ENCODE measurements at places on chromosomes 2 and 18.

DNA sequence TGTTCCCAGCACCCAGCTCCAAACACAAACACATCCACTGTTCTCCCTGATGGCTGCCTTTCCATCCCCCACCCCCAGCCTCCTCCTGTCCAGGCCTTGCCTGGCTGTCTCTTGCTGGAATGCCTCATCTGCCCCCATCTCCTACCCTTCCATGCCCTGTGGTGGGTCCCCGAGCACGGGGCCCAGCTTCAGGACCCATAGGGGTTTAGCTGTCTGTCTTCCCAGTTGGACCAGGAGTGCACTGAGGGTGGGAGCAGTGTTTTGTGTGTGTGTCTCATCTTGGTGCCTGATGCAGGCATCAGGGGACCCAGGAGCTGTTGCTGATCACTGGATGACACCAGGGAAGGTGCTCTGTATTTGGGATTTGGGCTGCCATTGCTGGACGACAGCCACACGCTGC is 34.5 kb downstream of the GLI2 start:
- DNase-seq = no peak

DNA sequence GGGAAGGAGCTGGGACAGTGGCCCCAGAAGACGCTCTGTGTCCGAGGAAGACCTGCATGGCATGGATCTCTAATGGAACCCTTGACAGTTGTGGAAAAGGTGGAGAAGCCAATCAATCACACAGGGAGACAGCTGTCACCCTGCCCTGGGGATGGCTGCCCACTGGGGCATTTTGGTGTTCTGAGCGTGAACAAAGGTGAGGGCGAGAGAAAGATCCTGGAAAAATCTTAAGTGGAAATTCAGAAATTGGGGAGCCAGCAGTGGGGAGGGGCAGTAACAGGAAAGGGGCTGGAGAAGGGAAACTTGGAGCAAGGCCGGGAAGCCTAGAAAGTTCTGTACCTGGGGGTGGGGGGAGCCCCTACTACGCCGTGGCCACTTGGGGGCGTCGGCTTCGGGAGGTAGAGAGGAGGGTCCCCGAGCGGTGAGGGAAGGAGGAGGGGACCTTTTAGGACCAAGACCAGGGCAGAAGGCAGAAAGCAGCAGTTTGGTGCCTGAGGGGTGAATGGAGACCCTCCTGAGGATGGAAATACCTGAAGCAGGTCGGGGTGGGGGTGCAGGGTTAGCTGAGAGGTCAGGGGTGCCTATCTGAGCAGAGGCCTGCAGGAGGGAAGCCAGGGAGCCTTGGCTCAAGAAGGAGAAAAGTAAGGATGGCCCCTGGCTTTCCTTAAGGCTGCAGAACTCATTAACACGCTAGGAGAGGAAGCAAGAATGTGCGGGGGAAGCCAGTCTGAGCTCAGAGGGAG is 30.0 kb downstream of the NGEF start:
- DNase-seq = no peak

- DNase-seq = no peak
Measured at GRCh38 chr18:48791636-48792105, 159.1 kb downstream of the SMAD7 start.

DNA sequence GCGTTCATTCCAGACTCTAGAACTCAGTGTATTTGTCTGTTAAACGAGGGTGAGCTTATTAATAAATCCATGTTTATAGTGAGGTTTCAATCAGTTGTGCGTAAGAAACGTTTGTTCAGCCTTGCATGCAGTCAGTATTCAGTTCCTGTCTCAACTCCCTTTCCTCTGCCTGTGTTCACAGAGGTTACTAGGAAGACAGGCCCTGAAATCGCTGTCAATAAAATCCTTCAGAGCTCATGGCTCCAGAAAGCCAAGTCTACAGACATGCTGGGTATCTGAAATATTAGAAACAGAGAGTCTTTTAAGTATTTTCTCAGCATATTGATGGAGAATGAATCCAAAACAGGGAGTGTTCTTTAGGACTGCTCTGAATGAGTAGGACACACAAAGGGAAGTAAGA is 75.4 kb downstream of the KLF7 start:
- no peak for DNase-seq

- DNase-seq = no peak
Measured at GRCh38 chr2:112093216-112093615, 38.1 kb downstream of the TMEM87B start.

GRCh38 chr18:22604390-22604985 is 186.8 kb upstream of the CTAGE1 start:
- no peak for DNase-seq

GRCh38 chr2:234373481-234374149 is 123.3 kb downstream of the ARL4C start:
- DNase-seq = no peak

- DNase-seq = no peak
Measured at GRCh38 chr2:181953881-181954537, 31.6 kb upstream of the PPP1R1C start.

- no peak for DNase-seq
Measured at GRCh38 chr2:12764849-12765605, 48.3 kb downstream of the TRIB2 start.

GRCh38 chr2:69381337-69381737 is 5.7 kb downstream of the GFPT1 start:
- DNase-seq = no peak

DNA sequence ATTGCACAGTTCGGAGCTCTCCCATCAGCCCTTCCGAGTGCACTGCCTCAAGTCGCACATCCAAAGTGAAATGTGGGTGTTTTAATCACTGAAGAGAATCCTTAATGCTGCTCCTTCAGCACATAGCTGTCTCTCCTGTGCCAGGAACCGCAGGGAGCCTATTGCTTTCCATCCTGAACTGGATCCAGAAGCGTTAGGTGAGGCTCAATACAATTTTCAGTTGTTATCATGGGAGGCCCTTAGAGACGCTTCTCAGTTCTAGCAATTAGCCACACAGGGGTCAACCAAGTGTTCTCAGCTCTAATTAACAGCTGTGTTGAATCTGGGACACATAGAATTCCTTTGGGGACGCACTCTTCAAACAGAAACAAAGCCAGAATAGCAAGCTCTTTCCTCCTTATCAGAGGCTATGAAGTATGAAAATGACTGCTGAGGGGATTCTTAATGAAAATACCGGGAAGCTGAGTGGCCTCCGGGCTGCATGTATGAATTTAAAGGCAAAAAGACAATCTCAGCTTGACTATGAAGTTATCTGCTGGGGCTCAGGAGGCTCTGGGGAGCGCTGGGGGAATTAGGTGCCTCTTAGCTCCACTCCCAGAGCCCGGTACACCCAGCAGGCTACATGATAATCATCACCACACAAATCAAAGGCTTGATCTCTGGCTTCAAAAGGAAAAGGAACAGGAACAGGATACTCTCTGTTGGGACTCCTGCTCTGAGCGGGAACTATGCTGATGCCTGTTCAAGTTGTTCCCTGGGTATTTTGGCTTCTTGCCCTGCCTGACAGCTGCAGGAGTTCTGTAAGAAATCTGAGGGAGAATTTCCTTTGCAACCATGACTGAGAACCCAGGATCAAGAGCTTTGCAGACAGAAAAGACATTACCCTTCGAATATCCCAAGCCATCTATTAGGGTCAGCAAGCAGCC is 55.4 kb upstream of the NCOA1 start:
- peak; percentile 11 for DNase-seq

GRCh38 chr18:58067601-58068000 is 23.6 kb downstream of the NEDD4L start:
- DNase-seq = no peak

GRCh38 chr2:229118927-229119326 is 152.2 kb downstream of the PID1 start:
- DNase-seq = no peak

GRCh38 chr18:58113337-58113736 is 69.3 kb downstream of the NEDD4L start:
- no peak for DNase-seq

- DNase-seq = no peak
Measured at GRCh38 chr2:7681881-7682461, 764.8 kb downstream of the RNF144A start.

DNA sequence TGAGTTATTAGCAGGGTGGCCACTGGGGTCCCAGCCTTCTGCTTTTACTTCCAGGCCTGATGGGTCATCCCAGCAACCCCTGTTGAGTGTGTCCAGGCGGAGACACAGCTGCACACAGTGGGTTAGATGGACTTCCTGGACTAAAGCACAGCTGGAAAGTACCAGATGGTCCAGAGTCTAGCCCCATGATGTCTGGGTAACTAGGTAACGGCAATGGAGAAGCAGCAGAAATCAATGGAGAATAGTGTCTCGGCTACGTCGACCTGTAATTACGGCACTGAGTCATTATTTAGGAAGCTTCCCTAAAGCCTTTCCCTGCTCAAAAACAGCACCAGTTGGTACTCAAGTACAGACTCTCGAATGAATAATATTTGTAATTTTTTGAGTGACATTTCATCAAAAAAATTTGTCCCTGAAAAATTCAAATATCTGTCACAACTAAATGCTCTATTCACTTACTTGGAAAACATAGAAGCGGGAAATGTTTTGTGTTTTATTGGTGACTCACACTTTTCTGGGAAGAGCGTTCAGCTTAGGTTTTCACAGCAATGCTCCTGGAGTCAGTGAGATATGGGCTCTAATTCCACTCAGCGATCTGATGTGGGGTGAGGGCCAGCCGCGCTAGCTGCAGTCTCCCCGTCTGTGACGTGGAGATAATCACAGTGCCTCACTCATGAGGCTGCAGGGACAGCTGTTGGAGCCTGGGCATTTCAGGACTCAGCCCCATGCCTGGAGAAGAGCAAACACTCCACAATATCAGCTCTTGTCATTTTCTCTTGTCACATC is 16.2 kb upstream of the ARL4C start:
- no peak for DNase-seq

DNA sequence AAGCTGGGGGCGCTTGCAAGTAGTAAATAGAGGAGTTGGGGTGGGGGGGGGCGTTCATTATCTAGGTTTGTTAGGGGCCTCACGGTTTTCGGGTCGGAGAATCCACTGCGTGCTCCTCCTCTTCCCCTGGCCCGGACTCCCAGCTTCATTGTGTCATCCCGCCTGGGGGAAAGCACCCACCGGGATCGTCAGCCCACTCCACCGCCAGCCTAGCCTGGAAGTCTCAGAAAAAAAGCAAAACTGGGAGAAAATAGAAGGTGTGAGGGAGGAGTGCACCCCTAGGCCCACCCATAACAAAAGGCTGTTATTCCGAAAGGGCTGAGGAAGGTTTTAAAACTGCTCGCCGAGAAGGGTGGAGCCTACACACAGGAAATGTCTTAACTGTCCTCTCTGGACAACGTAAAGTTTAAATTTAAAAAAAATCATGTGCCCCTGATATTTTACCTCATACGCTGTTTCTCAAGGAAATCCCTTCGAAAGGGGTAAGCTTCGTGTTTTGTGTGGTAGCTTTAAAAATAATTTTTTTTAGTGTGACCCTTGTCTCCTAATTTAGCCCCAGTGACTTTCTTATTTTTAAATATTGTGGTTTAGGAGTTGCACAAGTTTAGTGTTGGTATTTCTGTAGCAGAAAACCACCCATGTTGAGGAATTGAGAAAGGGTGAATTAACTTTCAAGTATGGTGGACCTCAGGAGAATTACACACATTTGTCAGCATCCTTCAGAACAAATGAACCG is 104.2 kb downstream of the SPTBN1 start:
- DNase-seq = no peak

GRCh38 chr2:240121190-240121589 is 14.9 kb downstream of the COPS9 start:
- no peak for DNase-seq

DNA sequence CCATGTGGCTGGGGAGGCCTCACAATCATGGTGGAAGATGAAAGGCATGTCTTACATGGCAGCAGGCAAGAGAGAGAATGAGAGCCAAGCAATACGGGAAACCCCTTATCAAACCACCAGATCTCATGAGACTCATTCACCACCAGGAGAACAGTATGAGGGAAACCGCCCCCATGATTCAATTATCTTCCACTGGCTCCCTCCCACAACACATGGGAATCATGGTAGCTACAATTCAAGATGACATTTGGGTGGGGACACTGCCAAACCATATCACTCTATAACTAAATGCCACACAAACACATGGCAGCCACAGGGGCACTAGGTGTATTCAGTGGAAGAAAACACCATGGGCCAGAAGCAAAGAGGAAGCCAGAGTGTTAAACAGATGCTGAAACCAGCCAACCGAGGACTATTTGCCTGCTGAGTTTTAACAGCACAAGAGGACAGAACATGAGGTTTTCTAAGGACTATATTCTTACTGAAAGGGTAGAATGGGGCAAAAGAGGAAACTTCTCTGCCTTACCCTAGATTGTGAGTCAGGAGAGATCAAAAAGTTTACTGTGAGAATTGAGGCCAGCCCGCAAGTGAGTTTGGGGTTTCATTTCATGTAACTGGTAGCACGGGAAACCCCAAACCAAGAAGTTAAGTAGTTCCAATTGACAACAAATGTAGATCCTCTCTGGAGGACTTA is 49.2 kb downstream of the SIGLEC15 start:
- DNase-seq = no peak

GRCh38 chr2:138122891-138123290 is 158.6 kb downstream of the HNMT start:
- DNase-seq = no peak

- DNase-seq = no peak
Measured at GRCh38 chr18:7233134-7233810, 2.4 kb downstream of the LRRC30 start.
